ENCODE measurements at places on chromosomes 5 and 9. TPM values are rescaled to one million over a fixed set of nuclear protein-coding genes. Genes with fewer than 3 reads are reported as not detected.

GRCh38 chr5:132050661-132051552 lies 9.5 kb upstream of the IL3 start:
- no peak for DNase-seq

DNA sequence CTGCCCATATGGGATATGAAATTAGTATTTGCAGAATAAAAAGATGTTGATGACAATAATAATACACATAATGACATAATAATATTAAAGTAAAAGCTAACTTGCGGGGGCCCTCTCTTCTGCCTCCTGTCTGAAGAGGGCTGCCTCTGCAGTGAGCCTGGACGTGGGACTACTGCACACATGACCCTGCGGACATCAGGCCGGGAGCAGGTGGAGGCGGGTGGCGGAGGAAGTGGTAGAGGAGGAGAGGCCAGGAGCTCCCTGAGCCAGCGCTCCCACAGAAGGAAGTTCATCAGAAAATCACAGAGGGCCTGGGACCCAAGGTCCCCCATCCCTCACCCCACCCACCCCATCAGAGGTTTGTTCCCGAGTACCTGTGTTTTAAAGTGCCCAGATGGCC lies 60.5 kb downstream of the ROPN1L start:
- no peak for DNase-seq

DNA sequence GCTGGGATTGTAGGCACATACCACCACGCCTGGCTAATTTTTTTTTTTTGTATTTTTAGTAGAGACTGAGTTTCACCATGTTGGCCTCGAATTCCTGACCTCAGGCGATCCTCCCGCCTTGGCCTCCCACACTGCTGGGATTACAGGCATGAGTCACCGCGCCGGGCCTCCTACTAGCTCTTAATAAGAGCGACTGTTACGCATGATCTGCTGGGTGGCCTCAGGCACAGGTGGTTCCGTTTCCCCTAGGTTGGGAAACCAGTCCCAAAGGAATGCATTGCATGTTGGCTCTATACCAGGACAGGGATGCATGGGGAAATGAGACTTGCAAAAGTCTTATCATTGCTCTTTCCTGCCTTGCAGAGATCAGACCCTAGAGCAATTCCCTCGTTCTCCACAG lies 184.7 kb upstream of the PPP1R26 start:
- no peak for DNase-seq

DNA sequence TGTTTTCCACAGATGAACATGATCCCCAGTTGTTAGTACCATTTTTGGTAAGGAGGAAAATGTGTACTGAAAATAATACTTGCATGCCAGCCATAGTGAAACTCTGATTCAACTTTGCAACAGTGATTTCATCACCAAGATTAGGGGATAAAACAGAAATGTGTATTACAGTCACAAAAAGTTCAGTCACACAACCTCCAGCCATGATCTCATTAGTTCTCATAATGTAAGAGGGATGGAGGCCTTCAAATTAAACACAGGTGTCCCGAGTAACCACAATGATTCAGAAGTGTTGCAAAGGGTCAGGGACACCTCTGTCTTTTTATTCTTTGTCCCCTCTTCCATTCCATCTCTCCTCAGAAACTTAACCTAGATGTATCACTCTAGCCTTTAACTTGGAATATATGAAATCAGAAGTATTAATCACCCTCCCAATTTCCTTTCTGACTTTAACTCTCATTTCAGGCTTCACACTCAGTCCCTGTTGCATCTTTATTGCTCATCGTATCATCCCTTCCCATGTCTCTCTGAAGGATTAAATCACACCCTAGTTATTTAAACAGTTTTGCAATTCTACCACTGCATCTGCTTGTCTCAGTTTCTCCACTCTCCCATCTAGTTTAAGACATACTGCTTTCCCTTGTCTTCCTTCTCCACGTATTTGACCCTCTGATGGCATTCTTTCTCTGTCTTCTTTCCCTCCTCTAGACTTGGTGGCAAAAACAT lies 291.2 kb downstream of the ADAMTS6 start:
- DNase-seq = no peak

GRCh38 chr5:63674881-63675280 lies 287.4 kb downstream of the HTR1A start:
- DNase-seq = no peak

DNA sequence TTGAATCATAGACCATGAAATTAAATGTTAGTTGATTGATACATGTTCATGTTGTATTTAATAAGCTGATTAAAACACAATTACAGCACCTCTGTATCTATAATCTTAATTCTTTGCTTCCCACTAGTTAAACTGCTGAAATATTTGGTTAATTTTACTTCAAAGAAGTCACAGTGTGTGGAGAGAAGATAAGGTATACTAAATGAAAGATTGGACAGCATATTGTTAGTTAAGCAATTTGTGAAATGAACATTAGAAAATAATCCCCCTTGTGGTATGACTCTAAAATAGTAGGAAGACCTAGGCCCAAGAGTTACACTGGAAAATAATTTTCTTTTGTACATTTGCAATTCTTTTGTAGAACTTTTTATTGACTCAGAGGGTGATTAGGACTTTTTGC lies 30.3 kb downstream of the MAN2A1 start:
- DNase-seq = no peak

GRCh38 chr5:174903172-174903732 lies 178.9 kb downstream of the MSX2 start:
- no peak for DNase-seq

- DNase-seq = no peak
These were observed 23.2 kb downstream of the ABO start for GRCh38 chr9:133251773-133252172.

The C5orf52 gene
- total RNA-seq = not detected

Measured in activated CD8-positive, alpha-beta memory T cell treated with anti-CD3 and anti-CD28 coated beads, Interleukin-2, amount 10 ng/mL, durations not matched to agents 7 days and 5 days (primary cell).